ENCODE measurements at places on chromosomes 12 and 14. TPM values are rescaled to one million over a fixed set of nuclear protein-coding genes. Genes with fewer than 3 reads are reported as not detected.
A peak's percentile ranks its signal among the peaks of the same experiment; 100 is the strongest.

DNA sequence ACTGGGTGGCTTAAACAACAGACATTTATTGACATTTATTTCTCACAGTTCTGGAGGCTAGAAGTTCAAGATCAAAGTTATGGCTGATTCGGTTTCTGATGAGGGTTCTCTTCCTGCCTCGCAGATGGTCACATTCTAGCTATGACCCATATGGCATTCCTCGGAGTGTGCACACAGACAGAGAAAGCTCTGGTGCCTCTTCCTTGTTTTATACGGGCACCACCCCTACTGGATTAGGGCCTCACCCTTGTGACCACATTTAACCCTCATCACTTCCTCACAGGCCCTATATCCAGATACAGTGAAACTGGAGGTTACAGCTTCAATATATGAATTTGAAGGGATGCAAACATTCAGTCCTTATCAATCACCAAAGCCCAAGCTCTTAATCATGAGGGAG lies 77.0 kb upstream of the OVCH1 start:
- DNase-seq = no peak

- no peak for DNase-seq
Measured at GRCh38 chr12:33588725-33589405, 149.2 kb upstream of the SYT10 start.

- DNase-seq = no peak
Measured at GRCh38 chr12:6360080-6360571, 15.2 kb downstream of the SCNN1A start.

- DNase-seq = peak; percentile 51
Measured at GRCh38 chr12:2891240-2892053, 756 bp downstream of the TULP3 start.

DNA sequence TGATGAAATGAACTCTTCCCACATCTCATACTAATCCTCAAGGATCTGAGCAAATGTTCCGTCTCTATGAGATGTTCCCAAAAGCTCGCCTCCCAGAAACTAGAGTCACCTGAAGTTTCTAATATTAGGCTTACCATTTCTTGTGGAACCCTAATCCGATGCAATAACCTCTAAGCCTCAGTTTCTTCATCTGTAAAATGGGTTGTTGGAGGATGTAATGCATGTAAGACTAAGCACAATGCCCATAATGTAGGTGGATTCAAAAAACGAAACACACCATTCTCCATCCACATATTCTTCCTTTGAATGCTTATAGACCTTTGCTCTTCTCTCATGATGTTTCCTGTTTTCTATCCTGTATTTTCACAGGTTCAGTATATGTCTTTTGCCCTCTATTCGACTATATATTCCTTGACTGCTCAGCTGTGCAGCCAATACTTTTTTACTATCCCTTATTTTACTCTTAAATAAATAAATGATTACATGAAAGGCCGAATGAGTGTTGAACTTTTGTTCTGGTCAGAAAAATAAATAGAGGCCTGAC lies 307.3 kb upstream of the G2E3 start:
- DNase-seq = no peak

DNA sequence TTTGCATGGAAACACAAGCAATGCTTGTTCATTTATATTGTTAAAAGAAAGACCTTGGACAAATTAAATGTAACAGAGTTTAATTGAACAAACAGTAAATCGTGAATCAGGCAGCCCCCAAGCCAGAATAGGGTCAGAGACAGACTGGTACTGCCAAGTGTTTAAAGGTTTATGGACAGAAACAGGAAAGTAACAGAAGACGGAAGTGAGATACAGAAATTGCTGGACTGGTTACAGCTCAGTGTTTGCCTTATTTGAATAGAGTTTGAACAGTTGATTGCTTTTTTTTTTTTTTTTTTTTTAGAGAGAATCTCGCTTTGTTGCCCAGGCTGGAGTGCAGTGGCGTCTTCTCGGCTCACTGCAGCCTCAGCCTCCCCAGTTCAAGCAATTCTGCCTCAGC lies 50.3 kb downstream of the DAO start:
- DNase-seq = no peak

Gene KLHDC1
- total RNA-seq = 0.05 TPM

GRCh38 chr12:76006028-76006925 lies 25.3 kb downstream of the PHLDA1 start:
- DNase-seq = no peak

DNA sequence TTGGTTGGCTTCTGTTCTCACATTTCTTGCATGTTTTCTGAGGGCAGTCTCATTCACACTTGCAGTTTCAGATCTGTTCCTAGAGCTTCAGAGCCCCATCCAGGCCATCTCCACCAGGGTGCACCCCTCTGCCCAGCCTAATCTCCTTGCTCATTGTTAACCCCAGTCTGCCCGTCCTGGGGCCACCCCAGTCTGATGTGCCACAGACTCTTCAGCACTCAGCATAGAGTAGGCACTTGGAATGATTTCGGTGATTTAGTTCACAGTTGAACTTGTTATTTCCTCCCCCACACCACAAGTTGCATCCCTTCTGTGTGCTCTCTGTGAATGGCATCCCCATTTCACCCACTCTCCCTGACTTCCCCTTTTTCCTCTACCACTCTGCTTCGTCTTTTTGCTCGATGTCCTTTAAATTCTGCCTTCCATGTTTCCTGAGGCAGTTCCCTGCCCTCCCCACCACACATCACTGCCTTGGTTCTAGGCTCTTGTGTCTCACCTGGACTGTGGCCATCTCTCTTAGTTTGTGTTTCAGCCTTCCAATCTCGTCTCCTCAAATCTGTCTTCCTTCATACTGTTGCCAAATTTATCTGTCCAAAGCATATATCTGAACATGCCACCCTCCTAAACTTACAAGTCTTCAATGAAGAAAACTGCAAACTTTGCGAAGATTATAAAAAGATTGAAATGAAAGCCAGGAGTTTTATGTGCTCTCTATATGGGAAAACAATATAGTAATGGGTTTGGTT lies 41.5 kb downstream of the ANO6 start:
- no peak for DNase-seq

Gene FBXO33
- 9.4 TPM for total RNA-seq

DNA sequence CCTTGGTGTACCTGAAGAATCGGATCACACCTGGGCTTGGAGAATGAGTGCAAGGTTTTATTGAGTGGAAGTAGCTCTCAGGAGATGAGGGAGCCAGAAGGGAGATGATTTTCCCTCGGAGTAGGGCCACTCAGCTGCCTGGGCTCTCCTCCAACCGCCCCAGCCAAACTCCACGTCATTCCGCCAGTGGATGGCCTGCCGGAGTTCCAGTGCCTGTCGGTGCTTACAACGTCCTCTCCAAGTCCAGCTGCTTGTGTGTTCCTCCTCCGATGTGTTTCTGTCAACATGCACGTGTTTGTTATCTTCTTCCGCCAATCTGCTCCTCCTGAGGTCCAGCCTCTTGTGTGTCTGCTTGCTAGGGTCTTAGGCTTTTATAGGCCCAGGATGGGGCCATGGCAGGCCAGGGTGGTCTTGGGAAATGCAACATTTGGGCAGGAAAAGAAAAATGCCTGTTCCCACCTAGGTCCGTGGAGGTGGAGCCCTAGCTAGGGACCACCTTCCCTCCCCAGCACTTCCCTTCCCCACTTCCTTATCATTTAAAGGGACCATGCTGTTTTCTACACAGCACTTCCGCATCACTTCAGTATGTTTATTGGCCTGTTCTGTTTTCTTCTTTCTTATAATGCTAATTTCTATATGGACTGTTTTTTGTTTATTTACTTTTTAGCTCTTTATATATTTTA lies 343.2 kb downstream of the PDZRN4 start:
- DNase-seq = no peak

DNA sequence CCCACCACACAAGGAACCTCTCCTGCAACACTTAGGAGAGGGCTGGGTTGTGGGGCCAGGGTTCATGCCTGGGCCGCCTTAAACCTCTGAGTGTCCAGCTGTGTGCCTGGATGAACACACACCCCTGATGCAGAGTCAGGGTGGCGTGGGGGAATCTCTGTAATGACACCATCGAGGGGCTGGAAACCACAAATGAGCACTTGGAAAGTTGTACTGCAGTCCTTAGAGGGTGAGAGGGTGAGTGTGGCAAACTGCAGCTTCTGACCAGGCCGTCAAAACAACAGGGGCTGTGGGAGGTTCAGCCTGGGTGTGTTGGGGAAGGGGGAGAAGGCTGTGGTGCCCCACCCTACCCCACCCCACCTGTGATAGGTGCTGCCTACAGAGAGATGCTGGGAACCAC lies 12.4 kb upstream of the KRT5 start:
- DNase-seq = no peak

GRCh38 chr12:31222620-31223222 lies 103.2 kb downstream of the SINHCAF start:
- DNase-seq = no peak

Gene MYH6
- total RNA-seq = not detected
